ENCODE measurements at places on chromosomes 13 and 19.

- peak; percentile 3 for DNase-seq
Observed at GRCh38 chr19:3450796-3451411, 29.4 kb downstream of the SMIM24 start.

- no peak for DNase-seq
Observed at GRCh38 chr13:86085890-86086289, 286.7 kb upstream of the SLITRK6 start.

- peak; percentile 38 for DNase-seq
Observed at GRCh38 chr19:15379999-15380647, 536 bp upstream of the AKAP8 start.

DNA sequence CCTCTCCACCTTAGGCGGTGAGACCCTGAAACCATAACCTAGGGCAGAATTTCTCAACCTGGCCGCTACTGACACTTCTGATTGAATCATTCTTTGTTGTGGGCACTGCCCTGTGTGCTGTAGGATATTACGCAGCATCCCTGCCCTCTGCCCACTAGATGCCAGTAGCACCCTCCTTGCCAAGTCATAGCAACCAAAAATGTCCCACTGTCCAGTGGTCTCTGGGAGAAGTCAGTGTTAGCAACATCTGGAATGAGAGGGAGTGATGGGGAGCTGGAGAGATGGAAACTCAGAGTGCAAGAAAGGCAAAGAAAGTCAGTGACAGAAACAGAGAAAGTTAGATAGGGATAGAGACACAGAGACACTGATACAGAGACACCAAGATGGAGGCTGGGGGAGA is 13.6 kb downstream of the KLK4 start:
- DNase-seq: no peak

DNA sequence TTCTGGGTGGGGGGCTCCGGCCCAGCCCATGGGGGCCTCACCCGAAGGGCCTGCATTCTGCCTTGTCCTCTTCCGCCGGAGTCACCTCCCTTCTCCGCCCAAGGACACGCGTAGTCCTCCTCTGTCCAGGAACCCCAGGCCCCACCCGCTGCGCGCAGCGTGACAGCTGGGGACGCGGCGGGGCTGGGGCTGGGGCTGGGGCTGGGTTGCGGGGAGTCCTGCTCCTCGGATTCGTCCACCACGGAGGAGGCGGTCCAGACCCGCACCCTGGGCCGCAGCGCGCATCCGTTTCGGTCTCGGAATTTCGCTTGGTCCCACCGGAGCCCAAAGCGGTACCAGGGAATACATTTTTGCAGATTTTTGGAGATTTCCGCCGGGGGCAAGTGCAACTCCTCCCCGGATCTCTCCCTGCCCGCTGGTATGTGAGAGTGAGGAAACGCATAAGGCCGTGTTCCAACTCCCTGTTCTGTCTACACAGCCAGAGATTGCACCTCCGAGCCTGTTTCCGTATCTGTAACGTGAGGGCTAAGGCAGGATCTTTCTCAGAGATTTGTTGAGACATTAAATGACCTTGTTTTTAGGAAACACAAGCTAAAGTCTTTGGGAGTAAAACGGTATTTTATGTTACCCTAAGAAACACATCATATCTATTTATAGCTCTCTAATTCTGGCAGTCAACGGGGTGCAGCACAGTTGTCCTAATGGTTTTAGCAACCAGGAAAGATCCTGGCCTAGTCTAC is at the start of gene COX7A1:
Gene COX7A1 (minus strand): TSS at position 96 of the 740 bp plus-strand sequence. CDS start 40 bp downstream, at position 56.
- DNase-seq: no peak

DNA sequence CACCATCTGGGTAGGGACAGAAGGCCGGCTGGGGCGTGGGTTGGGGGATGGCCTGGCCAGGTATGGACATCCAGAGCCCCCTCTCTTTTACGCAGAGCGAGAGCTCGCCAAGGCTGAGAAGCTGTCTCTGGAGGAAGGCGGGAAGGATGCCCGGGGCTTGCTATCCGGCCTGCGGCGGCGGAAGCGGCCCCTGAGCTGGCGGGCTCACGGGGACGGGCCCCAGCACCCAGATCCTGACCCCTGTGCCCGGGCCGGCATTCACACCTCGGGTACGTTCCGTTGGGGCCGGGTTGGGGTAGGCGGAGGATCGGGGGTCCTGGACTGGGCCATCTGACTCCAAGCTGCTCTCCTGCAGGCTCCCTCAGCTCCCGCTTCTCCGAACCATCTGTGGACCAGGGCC is 8.7 kb upstream of the SCN1B start:
- no peak for DNase-seq

GRCh38 chr13:107900775-107901174 is 314.6 kb downstream of the LIG4 start:
- DNase-seq: no peak

DNA sequence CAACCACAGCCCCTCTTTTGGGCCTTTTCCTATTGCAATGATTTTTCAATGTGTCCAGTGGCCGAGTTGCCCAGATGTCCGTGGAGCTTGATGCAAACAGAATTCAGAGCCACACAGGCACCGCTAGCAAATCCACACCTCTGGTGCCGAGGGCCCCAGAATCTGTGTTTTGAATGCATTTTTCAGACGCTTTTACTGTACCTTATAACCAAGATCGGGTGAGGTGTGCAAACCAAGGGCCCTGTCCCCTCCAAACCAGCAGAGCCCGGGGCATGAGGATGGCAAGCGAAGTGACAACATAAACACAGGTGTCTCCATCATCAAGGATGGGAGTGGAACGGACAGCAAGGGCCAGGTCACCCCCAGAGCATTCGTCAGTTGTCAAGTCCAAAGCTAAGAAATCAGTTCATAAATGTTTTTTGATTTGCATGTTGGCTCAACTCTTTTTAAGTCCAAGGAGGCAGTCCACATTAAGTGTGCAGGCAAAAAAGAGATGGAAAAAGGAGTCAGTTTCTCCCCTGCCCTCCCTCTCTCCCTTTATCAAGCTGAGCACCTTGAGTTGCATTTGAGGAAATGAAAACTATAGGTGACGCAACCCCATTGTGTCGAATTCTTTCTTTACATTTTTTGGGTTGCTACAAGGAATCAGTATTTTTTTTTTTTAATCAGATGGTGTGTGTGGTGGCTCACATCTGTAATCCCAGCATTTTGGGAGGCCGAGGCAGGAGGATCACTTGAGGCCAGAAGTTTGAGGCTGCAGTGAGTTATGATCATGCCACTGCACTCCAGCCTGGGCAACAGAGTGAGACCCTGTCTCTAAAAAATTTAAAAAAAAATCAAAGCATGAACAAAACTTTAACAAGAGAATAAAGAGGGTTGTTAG is 2.9 kb downstream of the CCDC8 start:
- no peak for DNase-seq

DNA sequence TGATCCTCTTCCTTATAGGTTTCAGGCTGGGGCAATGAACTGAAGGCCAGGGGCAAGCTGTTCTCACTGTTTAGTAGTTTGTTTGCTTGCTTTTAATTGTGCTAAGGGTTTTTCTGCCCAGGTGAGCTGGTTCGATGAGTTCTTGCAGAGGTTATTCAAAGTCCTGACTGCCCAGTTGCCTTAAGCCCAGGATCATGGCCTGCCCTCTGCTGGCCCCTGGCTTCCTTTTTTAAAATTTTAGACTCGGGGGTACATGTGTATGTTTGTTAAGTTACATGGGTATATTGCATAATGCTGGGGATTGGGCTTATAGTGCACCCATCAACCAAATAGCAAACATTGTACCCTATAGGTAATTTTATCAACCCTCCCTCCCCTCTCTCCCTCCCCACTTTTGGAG is 65.7 kb downstream of the ZNF536 start:
- DNase-seq: no peak

- no peak for DNase-seq
Observed at GRCh38 chr19:42155796-42156195, 23.6 kb upstream of the POU2F2 start.

Data from hematopoietic multipotent progenitor cell treated with erythropoietin and hydrocortisone succinate and interleukin-3 and kit ligand, for 15 days (in vitro differentiated cells).